ENCODE measurements at places on chromosomes 2 and 18.

DNA sequence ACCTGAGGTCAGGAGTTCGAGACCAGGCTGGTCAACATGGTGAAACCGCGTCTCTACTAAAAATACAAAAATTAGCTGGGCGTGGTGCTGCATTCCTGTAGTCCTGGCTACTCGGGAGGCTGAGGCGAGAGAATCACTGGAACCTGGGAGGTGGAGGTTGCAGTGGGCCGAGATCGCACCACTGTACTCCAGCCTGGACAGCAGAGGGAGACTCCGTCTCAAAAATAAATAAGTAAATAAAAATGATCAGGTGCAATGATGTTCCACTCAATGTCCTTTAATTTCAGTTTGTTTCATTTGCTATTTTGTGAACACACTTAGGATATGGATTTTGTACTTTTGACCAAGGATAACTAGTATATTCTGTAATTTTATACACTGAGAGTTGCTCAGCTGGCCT, 9.3 kb downstream of the HADHA start:
- DNase-seq = no peak

GRCh38 chr18:13501891-13502290, 224.5 kb downstream of the FAM210A start:
- DNase-seq = no peak

DNA sequence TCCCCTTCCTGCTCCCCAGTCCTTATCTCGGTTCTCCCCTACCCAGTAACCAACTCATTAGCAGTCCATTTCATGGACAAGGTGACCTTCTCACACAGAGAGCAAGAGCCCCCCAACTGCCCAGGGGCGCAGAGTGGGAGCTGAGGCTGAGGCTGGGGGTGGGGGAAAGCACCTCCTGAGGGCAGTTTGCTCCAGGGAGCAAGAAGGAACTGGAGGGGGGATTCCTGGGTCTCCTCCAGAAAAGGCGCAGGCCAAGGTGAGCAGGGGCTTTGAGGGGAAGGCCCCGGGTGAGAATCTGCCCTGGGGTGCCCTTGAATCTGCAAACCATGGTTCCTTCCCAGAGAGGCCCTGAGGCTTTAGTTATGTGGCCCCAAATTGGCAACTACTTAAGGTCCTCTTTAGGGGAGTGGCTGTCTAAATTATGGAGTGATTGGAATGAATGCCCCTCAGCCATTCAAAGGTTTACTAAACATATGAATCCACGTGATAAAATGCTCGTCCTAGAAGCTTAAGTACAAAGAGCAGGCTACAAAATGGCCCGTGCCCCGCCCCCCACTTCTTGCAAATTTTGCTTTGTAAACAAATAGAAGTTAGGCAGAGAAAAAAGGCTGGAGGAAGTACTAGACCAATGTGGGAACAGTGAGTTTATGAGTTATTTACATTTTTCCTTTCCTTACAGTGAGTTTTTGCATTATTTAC, 123.5 kb upstream of the HS6ST1 start:
- peak; percentile 81 for DNase-seq

DNA sequence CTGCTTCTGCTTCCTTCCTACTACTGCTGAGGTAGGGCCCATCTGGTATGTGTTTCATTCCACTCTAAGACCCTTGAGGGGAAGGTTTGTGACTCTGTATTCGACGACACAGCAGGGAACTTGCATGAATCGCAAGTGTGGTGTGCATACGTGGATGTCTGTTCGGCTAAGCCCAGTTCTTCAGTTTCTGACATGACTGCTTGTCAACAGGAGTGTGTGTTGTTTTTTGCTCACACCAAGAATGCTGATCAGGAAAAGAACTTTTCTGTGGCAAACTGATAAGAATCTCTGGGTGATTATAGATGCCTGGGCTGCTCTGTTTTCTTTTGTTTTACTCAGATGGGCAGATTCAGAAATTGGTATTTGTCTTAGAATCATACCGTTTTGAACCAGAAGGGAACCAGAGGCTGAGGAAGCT, 22.0 kb downstream of the TNFRSF11A start:
- no peak for DNase-seq

DNA sequence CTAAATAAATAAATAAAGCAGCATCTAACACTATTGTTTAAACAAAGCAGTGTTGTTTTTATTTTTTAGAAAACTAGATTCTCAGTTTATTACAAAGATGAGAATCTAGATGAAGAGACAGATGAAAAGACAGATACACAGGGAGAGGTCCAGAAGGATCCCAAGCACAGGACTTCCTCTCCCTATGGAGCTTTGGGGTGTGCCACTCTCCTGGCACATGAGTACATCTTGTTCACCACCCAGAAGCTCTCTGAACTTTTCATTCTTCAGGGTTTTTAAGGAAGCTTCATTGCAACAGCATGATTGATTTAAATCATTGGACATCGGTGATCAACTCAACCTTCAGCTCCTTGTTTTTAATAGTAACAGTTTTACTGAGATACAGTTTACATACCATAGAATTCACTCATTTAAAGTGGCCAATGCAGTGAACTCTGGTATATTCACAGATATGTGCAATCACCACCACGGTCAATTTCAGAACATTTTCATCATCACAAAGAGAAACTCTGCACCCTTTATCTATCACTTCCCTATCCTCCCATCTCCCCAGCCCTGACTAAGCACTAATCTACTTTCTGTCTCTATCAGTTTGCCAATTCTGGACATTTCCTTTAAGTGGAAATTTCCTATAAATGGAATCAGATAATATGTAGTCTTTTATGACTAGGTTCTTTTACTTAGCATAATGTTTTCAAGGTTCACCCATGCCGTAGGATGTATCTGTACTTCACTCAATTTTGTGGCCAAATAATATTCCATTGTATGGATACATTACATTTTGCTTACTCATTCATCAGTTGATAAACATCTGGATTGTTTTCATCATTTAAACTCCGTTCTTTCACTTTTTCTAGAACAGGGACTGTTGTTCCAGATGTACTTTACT, 62.3 kb upstream of the ZFP36L2 start:
- no peak for DNase-seq

- no peak for DNase-seq
Observed at GRCh38 chr18:42310956-42311355, 355.9 kb downstream of the PIK3C3 start.

DNA sequence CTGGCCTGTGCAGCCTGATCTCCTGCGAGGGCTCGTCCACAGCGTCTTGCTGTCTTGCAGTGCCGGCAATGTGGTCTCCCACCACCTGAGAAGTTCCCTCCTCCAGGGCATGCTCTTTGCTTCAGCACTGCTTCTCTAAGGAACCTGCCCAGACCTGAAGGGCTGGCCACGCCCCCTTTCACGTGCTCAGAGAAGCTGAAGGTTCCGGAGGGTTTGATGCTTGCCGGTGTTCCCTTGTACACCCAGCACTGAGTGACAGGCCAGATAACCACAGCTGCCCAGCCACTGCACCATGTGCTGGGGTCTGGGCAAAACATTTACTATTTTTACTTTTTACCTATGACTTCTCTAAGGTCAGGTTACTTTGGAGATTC, 1.7 kb upstream of the POLR2D start:
- peak; percentile 82 for DNase-seq

GRCh38 chr18:62182220-62182619, 4.6 kb downstream of the PIGN start:
- no peak for DNase-seq

DNA sequence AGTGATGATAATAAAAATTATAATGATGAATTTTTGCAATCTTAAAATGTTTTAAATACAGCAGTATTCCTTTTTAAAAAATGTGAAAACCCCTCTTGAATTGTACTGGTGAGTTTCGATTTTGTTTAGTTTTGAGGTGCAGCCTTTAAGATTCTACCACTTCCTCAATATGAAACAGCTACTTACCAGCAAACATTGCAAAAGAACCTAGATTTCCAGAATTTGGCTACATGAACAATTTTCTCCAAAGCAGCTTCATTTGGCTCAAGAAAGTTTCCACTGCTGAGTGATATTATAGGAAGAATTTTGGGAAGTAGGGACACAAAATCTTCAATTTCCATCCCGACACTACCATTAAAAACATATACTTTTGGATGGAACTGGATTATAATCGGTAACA, 12.0 kb downstream of the TCF4 start:
- no peak for DNase-seq

DNA sequence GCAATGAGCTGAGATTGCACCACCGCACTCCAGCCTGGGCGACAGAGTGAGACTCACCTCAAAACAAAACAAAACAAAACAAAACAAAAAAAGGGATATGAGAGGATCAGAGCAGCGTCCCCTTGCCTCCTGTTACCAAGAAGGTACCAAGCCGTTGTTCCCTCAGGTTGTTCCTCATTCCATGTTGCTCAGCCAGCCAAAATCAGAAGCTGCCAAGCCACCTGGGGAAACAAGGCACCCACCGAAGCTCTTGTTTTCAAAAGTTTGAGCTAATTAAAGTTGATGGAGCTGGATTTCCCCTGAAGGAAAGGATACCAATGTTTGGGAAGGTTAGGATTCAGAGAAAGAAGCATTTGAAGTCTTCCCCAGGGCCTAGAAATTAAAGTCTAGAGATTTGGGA, 21.8 kb upstream of the STEAP3 start:
- DNase-seq = no peak

DNA sequence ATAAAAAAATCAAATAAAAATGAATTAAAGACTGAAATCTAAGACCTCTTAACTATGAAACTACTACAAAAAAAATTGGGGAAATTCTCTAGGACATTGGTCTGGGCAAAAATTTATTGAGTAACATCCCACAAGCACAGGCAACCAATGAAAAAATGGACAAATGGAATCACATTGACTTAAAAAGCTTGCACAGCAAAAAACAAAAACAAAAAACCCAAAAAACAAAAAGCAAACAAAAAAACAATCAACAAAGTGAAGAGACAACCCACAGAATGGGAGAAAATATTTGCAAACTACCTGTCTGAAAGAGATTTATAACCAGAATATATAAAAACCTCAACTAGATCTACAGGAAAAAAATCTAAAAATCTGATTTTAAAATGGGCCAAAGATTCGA, 63.4 kb upstream of the CHN1 start:
- no peak for DNase-seq

DNA sequence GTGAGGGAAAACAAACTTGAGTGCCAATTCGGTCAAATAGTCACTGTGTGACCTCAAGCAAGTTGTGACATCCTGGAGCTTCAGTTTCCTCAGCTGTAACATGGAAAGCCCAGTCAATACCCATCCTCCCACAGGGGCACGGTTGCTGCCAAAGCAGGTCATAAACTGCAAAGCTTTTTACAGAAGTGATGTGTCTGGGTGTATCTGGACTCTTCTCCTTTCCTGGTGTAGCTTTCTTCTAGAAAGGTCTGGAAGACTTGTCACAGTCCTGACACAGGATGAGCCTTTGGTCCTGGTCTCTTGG, 4.2 kb upstream of the AFF3 start:
- DNase-seq = no peak

DNA sequence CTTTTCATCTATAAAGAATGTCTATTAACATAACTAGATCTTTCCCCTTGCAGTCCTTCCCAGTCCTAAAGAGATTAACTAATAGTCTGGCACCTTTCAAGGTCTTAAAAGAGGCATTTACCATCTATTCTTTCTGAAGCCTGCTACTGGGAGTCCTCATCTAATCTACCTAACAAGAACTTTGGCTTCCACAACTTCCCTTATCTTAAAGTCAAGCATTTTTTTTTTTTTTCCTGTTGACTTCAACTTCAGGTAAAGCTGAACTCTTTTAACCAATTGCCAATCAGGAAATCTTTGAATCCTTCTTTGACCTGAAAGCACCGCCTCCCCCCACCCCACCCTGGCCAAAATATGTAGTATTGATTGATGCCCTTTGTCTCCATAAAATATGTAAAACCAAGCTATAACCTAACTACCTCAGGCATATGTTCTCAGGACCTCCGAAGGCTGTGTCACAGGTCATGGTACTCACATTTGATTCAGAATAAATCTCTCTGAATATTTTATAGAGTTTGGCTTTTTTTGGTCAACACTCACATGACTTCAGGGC, 168.6 kb downstream of the PTPRM start:
- no peak for DNase-seq

- no peak for DNase-seq
Observed at GRCh38 chr18:76684265-76684664, 138.1 kb upstream of the ZNF236 start.

- DNase-seq = no peak
Observed at GRCh38 chr2:71951083-71951468, 196.6 kb downstream of the CYP26B1 start.

- no peak for DNase-seq
Observed at GRCh38 chr2:28726177-28726576, 25.5 kb upstream of the PPP1CB start.

DNA sequence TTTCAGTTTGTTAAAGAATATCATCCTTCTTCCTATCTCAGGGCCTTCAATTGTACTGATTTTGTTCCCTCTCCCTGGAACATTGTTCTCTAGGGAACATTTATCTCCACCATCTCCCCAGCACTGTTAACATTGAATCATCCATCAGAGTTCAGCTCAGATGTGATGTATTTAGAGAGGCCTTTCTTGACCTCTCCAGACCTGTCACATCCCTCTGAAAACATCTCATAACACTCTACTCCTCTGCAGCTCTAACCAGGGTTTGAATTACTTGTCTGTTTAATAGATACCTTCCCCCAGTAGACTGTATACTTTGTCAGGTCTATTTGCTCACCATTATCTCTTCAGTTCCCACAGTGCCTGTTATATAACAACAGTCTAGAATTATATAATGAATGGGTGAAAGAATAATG, 98.6 kb downstream of the GALNT1 start:
- DNase-seq = no peak

- no peak for DNase-seq
Observed at GRCh38 chr2:12325806-12326205, 390.9 kb upstream of the TRIB2 start.

DNA sequence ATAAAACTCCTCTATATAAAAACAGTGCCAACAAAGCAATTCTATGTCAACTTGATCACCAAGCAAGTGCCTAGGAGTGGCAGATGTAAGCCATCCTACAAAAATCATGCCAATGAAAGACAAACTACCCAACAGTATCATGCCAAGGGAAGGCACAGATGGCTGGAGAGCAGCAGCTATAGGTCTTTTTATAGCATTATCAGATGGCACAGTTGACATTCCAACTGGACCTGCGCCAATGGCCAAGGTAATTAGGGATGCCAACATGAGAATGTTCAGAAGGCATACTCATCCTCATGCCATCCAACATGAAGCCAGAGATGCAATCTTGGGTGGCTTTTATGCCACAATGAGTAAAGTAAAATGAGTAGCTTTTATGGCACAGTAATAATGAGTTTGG, 237.3 kb downstream of the OTX1 start:
- no peak for DNase-seq

GRCh38 chr18:61216051-61216450, 117.2 kb upstream of the CDH20 start:
- no peak for DNase-seq

All from left colon (tissue), 2 donors.